Stimulated activated naive CD8-positive, alpha-beta T cell treated with anti-CD3 and anti-CD28 coated beads, Interleukin-15, amount 100 ng/mL, for 72 hours (primary cell): ENCODE measurements at places on chromosomes 16 and 17.

DNA sequence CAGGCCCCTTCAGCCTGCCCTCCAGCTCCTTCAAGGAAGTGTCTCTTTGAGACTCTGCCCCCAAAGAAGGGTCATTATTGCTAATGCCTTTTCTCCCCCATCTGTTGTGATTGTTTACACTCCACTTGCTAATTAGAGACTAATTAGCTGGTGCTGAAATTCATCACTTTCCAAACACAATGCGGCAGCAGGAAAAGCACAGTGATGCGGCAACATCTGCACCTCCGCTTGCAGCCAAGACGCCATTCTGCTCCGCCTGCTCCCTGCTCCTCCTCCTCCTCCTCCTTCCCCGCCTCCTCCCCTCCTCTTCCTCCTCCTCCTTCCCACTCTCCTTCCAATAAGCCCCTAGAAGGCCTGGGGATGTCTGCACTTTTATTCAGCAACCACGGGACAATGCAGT lies 110.5 kb downstream of the SDK2 start:
- DNase-seq = no peak

DNA sequence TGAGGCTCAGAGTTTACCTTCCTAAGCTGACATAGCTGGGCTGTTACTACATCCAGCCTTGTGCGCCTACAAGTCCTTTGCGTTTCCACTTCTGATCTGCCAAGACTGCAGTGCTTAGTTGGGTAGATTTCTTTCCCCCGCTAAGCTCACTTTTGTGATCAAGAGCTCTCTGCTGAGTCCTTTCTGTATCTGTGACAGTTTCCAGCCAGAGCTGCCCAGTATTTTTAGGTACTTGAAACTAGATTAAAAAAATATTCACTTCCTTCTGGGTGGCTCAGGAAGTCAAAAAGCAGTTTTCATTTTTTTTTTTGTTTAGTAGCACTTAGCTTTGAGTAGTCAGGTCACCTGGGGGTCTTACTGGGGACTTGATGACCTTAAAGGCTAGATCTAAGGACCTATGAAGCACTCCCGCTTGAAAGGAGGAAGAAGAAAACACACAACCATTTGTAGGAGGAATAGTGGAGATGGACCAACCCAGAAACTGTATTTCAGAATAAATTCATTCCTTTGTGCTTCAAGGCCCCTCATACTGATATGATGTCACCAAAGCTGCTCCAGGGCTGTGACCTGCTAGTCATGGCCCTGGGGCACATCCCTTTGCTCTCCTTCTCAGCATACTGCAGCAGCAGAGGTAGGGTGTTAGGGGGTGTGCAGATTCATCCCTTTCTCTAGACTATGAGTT lies 75.6 kb upstream of the HNF1B start:
- no peak for DNase-seq

- DNase-seq = no peak
Measured at GRCh38 chr17:65183736-65184135, 46.6 kb downstream of the RGS9 start.

DNA sequence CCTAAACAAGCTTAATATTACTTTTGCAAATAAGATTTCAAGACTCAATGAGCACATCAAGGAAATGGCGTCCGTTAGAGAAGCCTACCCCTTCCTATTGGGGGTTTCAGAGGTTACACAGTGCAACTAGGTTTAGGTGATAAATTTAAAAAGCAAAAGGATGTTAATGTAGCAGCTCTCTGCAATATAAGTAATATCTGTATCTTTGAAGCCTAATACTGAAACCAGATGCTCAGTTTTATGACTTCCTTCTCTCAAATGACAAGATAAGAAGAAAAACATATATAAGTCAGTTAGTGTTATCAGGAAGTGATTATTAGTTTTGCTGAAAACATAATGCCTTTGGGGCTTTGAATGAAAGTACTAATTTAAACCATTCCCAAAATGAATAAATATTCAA lies 54.3 kb upstream of the MED13 start:
- no peak for DNase-seq

- no peak for DNase-seq
Measured at GRCh38 chr16:63568164-63568563, 1531.9 kb upstream of the CDH8 start.

GRCh38 chr17:7222093-7222971 lies 2.6 kb downstream of the ACADVL start:
- DNase-seq = no peak

DNA sequence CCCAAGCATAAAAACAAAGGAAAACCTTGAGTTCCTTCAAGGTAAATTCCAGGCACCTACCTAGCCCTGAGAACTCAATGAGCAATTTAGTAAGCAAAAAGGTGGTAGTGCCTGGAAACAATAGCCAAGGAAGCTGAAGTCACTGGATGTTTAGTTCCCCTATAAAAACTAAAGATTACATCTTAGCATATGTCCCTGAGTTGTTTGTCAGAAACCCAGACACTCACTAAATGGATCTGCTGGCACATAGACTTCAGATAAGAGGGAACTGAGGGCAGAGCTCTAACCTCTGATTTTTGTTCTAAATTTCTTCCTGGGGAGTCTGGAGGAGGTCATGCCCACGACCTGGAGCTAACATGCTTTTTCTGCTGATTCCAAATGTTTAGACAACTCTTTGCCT lies 532.8 kb upstream of the SALL1 start:
- DNase-seq = no peak

DNA sequence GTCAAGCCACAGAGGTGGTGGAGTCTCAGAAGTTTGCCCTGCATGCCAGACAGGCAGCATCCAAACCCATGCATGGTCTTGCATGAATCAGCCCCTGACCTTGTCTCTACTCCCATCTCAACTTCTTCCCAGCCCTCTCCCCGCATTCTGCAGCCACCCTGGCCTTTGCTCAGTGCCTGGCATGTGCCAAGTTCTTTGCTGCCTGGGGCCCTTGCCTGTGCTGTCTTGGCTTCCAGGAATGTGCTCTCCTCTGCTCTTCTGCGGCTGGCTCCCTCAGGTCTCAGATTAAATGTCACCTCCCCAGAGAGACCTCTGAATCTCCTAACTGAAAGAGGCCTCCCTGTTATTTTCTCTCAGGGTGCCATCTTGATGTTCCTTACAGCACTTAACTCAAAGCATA lies 17.6 kb downstream of the DRC3 start:
- DNase-seq = no peak

DNA sequence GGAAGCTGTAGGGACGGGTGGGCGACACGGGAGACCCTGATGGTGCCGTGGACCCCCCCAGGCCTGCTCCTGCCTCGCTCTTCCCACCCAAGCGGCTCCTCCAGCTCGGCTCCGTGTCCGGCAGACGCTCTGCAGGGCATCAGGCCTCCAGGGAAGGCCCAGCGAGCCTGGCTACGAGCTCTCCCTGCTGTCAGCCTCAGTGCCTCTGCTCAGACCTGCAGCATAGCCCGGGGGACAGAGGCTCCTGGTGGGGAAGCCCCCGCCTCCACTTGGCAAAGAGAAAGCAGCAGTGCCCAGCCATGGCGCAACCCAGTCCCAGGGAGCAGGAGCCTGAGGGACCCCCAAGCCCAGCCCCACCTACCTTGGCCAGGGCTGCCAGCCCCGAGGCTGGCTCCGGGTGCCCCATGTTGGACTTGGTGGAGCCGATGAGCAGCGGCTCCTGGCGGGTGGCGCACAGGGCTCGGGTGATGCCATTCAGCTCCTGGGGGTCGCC lies 5.9 kb downstream of the FASN start:
- DNase-seq = no peak

GRCh38 chr16:11198828-11199227 lies 57.2 kb downstream of the SOCS1 start:
- DNase-seq = no peak

GRCh38 chr16:19599968-19600716 lies 44.6 kb downstream of the VPS35L start:
- DNase-seq = no peak

GRCh38 chr17:8382880-8383142 lies 182 bp downstream of the RPL26 start:
- DNase-seq = no peak

- DNase-seq = no peak
Measured at GRCh38 chr17:68777243-68777855, 176.2 kb upstream of the FAM20A start.

GRCh38 chr17:64783031-64783461 lies 120.9 kb upstream of the SMURF2 start:
- DNase-seq = no peak

- DNase-seq = peak; percentile 61
Measured at GRCh38 chr17:3827124-3827773, 18.8 kb downstream of the NCBP3 start.

DNA sequence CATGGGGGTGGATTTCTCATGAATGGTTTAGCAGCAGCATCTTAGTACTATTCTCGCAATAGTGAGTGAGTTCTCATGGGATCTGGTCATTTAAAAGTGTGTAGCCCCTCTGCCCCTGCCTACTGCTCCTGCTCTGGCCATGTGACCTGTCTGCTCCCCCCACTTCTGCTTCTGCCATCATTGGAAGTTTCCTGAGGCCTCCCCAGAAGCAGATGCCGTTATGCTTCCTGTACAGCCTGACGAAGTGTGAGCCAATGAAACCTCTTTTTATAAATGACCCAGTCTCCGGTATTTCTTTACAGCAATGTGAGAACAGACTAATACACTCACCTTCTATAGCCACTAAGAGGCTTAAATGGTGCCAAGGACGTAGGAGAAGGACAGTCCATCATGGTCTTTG lies 51.5 kb downstream of the NOL11 start:
- DNase-seq = no peak

DNA sequence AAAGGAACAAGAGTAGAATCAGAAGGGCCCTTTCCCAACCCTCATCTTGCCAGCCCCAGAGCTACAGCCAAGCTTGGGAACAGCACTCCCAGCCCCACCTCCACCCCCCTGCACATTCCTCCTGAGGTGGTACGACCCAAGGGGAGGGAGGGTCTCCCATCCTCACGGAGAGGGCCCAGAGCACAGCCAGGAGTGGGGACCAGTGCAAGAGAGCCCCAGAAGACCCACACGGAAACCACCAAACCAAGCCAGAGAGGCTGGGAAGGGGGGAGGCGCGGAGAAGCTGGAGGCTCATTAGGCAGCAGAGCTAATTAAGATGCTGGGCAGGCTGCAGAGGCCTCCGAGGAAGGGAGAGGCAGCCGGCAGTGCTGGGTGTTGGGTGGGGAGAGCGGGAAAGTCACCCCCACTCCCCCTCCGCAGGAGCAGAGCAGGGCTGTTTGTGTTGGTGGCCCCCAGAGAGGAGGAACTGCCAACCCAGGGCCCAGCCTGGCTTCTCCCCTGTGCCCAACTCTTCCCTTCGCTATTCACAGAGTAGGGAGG lies 2.4 kb downstream of the CACNB1 start:
- no peak for DNase-seq

- DNase-seq = no peak
Measured at GRCh38 chr16:47722046-47722445, 260.9 kb downstream of the PHKB start.

DNA sequence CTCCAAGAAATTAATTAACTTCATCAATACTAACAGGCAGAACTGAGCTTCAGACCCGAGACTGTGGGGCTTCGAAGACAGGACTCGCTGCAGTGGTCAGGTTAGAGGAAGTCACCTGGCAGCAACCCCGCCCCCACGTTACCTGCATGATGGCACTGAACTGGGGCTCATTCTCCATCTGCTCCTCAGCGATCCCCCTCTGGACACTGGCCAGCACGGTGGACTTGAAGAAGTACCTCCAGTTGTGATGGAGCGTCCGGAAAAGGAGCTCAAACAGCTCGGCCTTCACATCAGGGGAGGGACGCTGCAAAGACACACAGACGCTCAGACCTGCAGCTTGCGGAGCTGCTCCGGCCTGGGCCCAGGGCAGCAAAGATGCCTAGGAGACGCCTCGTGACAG lies 40.9 kb upstream of the GSG1L start:
- no peak for DNase-seq

DNA sequence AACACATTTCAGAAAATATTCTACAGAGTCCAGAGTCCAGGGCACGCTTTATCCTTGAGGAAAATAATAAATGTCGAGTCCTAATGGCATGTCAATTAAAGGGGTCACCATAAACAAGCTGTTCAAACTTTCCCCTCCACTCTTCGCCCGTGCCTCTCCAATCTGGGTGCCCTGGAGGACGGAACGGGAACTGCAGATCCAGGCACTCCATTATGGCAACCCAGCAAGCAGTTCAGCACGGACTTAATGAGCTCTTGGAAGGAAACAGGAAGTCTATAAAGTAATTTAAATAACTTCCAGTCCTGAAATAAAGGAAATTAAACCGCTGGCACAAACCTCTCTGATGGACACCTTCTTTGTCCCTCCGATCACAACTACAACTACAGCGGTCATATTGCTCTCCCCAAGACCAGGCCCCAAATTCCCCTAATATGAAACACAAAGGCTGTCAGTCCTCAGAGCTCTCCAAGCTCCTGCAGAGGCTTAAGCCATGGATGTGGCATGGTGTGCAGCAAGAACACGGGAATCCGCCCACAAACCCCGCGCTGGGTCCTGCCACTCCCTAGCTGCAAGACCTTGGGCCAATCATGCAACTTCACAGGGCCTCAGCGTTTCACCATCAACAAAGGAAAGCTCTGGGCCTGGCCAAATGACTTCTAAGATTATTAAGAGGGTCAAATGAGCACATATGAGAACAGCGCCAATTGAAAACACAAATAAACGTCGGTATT lies 52.6 kb downstream of the ZFHX3 start:
- no peak for DNase-seq

DNA sequence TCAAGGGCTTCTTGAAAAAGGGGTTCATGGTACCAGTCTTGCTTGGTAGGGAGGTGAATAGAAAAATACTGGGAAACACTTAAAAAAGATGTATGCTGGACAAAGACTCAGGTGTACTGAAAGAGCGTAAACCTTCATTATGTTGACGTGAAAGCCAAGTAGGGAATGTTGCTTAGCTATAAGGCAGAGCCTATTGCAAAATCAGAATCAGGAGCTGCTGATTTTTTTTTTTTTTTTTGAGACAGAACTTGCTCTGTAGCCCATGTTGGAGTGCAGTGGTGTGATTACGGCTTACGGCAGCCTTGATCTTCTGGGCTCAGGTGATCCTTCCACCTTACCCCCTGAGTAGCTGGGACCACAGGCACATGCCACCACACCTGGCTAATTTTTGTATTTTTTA lies 3.9 kb downstream of the TMEM94 start:
- DNase-seq = no peak

DNA sequence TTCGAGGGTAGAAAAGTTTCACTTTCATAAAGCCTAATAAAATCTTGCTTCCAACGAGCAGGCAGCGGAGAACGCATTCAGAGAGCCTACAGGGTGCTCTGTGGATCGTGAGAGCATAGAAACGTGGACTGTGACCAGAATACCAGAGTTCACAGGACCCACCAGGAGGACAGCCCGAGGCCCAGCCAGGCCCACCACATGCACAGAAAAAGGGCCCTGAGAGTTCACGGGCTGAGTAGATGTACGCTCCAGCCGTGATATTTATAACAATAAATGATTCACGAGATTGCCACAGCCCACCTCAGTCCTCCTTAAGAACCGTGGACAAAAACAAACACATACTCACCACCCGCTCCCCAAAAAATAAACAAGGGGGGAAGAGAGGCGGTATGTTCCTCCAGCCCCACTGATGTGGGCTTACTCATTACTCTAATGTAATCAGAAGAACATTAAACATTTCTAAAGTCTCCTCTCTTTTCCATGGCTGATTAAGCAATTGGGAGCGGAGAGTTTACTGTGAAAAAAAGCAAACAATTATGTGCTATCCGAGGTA lies 207.2 kb downstream of the C16orf78 start:
- no peak for DNase-seq
